ENCODE measurements at places on chromosomes 5 and 9.

- no peak for DNase-seq
Measured at GRCh38 chr9:10613419-10613818, 617 bp upstream of the PTPRD start.

DNA sequence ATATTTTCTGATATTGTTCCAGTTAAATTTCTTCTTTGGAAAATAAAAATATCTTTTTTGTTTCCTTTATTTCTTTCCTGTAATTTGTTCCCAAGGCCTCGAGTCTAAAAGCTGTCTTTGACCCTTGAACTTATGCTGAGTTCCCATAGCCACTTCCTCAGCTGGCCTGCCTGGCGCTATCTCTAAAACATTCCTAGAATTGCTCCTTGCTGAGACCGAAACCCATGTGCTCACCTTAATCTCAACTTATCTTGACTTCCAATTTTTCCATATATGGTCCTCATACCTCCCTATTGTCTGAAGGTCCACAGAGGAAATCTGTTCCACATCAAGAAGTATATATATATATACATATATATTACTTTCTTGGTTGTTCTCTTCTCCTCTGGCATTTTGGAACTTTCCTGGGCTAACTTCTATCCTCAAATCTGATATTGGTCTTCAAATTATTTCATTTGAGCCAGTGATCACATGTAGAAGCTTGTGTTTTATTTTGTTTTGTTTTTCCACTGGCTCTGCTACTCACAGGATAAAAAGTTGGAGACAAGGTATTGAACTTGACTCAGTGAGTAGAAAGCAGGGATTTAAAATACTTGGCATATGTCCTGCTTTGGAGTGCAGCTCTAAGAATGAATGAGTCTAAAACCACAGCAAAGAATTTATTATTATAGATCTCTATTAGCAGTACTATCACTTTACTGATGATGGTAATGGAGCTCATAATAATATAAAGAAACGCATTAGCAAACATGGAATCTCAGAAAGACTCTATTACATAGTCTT lies 45.2 kb downstream of the ENC1 start:
- no peak for DNase-seq

- no peak for DNase-seq
Measured at GRCh38 chr5:33806738-33807442, 84.9 kb downstream of the ADAMTS12 start.

DNA sequence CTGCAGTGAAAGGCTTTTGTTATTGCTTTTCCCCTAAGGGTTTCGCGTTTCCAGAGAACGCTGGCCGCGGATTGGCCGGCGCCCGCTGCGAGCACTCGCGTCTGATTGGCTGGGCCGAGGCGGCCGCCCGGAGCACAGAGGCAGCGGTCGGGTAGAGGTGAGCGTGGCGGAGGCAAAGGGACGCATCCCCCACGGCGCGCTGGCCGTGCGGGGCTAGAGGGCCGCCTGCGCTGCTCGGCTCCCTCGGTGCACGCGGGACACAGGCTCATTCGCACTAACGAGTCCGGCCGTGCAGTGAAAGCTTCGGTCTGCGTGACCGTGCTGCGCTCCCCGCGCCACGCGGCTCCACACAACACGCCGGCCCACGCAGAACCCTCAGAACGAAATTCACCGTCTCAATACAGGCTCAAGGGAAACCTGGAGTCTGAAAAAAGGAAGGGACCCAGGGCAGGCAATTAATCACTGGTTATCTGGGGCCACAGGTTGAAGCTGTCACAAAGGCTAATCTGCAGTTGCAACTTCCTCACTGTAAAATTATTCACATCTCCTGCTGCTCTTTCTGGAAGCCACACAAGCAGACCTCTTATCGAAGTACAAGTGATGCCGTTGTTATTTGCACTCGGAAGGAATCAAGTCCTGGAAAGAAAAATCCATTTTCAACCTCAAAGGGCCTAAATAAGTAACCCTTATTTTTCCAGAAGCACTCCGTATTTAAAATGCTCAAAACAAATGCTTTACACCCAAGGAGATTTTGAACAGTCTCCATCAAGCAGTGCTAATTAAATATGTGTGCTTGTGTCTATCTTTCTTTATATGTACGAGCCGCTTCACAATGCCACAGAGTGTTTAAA lies 94.6 kb downstream of the ZNF608 start:
- no peak for DNase-seq

DNA sequence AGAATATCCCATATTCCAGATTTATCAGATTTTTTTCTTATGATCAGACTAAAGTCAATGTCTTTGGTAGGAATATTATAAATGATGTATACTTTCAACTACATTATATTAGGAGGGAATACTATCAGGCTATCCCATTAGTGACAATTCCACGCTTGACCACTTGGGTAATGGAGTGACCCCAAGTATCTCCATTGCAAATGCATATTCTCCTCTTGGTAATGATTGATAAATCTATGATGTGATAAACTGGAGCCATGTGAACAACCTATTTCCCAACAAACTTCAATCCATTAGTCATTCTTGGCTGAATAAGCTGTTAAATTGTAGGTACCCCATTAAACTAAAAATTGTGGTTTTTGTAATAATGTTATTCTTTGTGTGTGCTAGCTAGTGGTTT lies 12.2 kb upstream of the MPDZ start:
- DNase-seq, result no peak

GRCh38 chr5:157506981-157507780 lies 47.2 kb downstream of the NIPAL4 start:
- DNase-seq, result no peak

- no peak for DNase-seq
Measured at GRCh38 chr5:124583469-124584350, 162.7 kb downstream of the ZNF608 start.

DNA sequence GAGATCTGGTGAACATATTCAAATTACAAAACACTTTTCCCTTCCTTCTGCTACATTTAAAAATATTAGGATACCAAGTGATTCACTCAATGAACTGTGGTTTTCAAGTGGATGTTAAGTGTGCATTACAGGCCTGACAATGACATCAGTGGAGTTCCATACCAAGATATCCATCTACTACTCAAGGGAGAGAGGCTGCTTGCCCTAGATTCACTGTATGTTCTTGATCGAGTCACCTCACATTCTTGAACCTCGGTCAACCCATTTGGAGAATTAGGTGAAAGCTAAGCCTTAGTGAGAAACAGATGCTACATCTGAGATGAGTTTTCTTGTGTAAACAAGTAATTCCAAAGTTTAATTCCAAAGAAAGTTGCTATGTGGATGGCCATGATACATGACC lies 142.2 kb downstream of the FGF10 start:
- no peak for DNase-seq

DNA sequence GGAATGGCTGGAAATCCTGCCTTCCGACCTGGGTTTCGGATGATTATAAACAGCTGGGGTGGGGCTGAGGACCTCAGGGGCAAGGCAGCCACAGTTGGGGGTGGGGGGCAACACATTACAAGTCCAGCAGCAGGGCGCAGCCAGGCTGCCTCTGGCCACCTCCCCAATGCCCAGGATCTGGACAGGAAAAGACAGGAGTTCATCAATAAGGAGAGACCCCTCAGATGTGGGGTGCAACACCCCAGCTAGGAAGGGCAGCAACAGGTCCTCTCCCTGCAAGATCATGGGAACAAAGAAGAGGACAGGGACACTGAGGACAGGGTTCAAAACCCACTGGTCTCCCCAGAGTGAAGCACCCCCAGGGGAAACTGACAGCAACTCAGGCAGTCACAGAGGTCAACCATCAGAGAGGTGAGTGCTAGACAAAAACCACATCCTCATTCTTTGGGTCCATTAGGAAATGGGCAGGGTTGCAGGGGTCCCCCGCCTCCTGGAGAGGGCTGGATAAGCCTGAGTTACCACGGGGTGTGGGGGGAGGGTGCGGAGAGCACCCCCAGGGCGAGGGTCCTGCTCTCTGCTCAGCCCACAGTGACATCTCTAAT lies 33.5 kb downstream of the SEMA4D start:
- DNase-seq, result no peak

DNA sequence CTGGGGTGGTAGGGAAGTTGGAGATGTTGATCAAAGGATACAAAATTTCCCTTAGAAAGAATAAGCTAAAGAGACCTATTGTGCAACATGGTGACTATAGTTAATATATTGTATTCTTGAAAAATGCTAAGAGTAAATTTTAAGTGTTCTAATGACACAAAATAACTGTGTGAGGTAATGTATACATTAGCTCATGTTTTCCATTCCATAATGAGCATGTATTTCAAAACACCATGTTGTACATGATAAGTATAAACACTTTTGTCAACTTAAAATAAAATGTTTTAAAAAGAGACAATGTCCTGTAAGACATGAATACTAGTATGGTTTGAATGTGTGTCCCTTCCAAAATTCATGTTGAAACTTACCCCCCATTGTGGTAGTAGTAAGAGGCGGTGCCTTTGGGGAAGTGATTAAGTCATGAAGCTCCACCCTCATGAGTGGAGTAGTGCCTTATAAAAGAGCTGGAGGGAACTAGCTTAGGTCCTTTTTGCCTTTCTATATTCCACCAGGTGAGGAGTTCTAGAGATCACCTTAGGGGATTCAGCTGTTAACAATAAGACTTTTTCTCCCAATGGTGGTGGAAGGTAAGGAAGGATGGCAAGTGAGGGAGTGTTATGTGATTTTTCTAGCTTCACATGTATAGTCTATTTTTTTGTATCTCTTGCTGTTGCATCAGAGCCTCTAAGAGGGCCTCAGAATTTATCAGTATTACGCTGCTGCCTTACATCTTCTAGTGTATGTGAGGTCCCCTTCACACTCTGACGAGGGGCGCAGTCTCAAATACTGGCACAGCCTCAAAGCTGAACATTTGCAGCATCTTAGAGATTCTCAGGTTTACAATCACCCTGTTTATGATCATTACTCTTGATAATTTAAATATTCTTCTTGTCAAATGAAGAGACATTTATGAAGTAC lies 94.9 kb upstream of the NREP start:
- no peak for DNase-seq

GRCh38 chr5:14193496-14193895 lies 50.4 kb downstream of the TRIO start:
- no peak for DNase-seq

DNA sequence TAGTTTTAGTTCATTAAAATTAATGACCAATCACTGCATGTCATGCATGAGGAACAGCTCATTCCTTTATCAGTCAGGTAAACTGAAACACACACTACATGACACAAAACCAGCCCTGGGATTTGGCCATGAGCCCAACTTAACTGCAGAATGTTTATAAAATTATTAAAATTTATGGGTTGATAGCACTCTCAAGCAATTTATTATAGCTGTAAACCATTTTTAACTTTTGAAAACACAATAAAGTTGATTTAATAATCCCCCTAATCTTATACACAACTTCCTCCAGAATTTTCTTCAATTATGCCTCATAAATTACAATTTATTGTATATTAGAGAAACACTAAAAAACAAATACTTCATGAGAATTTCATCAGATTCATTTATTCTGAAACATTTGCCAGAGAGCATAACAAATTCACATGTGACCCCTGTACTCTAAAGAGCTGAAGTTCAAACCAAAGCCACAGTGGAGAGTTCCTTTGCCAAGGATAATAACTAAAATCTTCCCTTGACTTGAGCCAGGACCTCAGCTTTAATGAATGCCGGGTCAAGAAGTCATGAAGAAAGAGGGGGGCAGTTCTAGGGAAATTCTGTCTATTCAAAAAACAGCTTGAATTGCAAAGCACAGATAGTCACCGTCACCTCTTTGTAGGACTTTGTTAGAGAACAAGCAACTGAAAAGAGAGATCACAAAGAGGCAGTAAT lies 763.7 kb upstream of the GRAMD2B start:
- DNase-seq, result no peak

DNA sequence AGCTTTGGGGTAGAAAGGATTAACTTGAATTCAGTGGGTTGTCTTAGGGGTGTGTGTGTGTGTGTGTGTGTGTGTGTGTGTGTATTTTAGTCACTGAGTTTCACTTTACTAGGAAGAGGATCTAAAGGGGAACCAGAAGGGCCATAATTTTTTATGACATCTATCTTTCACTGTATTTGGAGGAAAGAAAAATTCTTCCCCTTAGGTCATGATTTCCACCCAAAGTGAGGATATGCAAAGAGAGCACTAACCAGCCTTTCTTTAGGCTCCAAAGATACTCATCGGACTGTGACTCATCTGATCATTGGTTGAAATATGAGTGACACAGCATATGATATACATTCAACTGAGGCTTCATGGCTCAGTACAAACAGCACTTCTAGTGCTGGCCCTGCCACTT lies 75.2 kb upstream of the RASGRF2 start:
- DNase-seq, result no peak

DNA sequence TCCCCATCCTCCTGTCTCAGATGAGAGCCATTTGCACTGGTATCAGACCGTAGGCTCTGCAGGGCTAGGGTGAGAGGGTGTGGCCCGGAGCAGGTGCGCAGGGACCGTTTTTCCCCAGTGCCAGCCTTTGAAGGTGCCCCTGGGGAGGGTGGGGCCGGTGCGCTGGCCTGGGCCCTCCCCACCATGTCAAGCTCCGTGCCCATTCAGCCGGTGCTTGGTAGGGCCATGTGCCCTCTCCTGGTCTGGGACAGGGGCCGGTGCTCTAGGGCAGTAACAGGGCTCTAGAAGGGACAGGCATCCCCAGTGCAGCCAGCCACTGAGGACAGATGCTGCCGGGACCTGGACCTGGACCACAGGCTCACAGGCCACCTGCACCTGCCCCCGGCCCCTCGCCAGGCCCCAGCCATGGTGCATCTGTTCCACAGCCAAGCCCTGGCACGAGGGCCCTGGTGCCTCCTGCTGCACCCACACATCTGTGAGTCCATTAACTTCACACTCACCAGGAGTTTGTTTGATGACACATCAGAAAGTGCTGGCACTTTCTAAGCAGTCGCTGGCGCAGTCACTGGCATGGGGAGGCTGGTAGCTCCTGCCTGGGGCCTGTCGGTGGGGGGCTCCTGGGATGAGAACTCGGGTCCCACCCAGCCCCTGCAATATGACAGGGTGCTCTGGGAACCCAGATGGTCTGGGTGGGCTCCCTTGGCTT lies 5.0 kb upstream of the QRFP start:
- DNase-seq, result no peak

GRCh38 chr9:103301051-103301450 lies 305.9 kb downstream of the CYLC2 start:
- DNase-seq, result no peak

DNA sequence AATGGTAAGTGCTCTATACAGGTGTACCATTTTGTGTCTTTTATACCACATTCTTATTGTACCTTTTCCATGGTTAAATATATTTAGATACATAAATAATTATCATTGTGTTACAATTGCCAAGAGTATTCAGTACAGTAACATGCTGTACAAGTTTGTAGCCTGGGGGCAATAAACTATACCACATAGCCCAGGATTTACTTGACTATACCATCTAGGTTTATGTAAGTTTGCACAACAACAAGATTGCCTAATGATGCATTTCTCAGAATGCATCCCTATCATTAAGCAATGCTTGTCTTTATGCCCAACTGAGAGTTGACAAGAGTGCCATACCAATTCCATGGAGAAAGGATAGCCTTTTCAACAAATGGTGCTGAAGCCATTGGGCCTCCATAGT lies 136.7 kb upstream of the PJA2 start:
- no peak for DNase-seq
